ENCODE measurements at places on chromosomes 7 and 10. TPM values are rescaled to one million over a fixed set of nuclear protein-coding genes. Genes with fewer than 3 reads are reported as not detected.

DNA sequence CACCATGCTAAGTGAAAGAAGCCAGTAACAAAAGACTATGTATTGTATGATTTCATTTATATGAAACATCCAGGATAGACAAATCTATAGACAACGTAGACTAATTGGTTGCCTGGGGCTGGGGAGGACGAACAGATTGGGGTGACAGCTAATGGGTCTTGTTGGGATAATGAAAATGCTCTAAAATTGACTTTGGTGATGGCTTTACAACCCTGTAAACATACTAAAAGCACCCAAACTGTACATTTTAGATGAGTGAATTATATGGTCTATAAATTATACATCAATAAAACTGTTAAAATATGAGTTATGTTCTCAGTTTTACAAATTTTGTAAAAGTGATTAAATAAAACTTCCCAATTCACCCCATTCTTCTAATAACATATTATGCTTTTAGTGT, 261.5 kb downstream of the ELMO1 start:
- DNase-seq = no peak

- no peak for DNase-seq
Observed at GRCh38 chr7:82851121-82851520, 311.6 kb downstream of the PCLO start.

WAC gene
- total RNA-seq = 156 TPM

DNA sequence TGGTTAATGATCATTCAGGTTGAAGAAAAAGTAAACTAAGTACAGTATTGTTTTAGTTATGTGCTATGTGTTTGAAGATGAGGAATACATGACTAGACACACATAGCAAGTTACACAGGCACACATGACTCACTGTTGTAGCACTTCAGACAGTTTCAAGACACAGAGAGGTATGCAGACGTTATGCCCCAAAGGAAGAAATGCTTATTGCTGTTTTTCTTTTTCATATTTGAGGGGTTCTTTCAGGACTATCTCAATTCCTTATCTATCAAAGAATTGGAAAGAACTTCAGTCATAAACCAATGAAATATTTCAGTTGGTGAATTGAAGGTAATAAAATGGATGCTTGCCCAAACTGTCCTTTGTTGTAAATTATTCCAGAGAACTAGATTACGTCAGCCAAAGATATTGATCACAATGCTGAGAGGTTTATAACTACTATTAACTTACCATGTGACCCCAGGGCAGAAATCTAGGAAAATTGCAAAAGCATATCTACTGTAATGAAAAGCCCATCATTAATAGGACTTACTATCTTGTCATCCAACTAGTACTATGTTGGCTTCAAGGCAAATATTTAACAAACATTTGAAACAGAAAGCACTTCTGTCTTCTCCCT, 61.2 kb upstream of the CAPZA2 start:
- peak; percentile 82 for DNase-seq

SHLD2 gene
- total RNA-seq = 32.7 TPM

- no peak for DNase-seq
Observed at GRCh38 chr7:51067258-51067657, 249.4 kb downstream of the COBL start.

DNA sequence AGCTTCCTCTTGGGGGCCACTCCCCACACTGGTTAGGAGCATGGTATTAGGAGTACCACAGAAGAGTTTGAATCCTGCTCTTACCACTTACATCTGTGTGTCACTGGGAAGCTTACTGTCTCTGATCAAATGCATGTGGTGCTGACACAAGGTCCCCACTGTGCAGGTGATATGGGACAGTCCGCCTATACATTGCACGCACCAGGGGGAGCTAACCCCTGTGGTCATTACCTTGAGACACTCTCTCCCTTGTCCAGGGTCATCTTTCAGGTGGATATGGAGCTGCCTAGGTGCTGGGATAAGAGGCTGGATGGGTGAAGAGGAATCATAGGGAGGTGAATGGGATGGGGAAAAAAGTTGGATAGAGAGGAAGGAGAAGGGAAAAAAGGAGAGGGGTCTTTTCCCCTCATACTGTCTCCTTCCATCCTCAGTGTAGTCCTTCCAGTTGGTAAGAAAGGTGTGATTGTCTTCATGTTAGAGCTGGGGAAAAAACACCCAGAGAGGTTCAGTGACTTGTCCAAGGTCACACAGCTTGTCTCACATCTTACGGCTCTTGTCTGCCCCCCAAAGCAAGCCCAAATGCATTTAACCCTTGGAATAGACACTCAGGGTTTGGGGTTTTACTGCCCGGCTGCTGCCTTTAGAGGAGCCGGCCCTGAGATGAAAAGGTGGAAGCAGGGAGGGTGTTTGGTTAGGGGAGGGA, 125.9 kb downstream of the CDH23 start:
- DNase-seq = no peak

DNA sequence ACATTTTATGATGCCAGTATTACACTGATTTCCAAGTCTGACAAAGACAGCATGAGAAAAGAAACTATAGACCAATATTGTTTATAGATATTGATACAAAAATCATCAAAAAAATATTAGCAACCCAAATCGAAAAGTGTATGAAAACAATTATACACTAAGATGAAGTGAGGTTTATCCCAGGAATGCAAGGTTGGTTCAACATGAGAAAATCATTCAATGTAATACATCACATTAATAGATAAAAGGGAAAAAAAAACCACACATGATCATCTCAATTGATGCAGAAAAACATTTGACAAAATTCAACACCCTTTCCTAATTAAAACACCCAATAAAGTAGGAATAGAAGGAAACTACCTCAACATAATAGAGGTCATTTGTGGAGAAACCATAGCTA, 153.9 kb downstream of the DNAJC1 start:
- DNase-seq = no peak

DNA sequence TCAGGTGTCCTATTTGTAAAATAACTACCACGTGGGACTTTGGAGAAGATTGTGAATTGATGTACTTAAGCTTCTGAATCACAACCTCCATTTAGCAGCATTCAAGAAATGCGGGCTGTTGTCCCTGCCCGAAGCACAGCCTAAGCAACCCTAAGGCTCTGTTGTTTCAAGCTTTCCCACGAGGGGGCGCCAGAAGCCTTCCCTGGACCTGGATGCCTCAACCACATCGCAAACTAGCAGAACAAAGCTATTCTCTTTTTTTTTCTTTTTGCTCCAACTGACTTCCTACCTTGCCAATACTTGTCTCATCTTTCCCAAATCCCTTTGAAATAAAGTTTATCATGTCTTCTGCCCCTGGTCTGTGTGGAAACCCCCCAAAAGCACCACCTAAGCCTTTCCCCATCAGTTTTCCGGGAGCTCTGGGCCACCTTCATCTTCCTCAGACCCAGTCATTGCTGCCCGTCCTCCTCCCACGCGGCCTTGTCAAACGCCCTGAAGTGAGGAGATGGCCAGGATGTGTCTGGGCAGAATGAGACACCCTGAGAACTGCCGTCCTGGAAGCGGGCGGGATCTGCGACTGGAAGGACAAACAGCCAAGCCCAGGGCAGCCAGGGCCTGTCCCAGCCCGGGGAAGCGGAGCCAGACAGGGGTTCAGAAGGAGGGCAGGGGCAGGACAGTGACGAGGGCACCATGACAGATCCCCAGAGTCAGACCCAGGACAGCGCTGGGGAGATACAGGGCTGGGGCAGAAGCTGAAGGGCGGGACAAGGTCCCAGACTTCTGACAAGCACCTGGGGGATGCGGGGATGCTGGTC, 112.7 kb downstream of the SLIT1 start:
- DNase-seq = peak; percentile 79

DNA sequence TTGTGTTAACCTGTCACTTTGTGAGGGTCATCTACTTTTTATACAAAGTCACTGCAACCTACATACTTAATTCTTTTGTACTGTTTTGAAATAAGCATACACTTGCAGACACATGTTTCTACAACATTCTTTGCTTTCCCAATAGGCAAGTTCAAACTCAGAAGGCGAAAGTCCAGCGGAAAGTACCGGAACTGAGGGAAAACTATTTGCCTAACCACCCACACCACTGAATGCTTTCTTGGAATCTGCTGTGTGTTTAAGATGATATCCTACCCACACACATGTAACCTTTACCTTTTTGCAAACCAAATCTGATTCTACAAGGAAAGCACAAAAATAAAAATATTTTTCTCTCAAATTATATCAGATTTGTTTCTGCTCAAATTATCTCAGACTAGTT, 139.4 kb upstream of the AGR3 start:
- no peak for DNase-seq

ACBD7 gene
- 1.9 TPM for total RNA-seq

GIMAP8 gene
- 1.2 TPM for total RNA-seq

HGF gene
- total RNA-seq = 57.1 TPM

DNA sequence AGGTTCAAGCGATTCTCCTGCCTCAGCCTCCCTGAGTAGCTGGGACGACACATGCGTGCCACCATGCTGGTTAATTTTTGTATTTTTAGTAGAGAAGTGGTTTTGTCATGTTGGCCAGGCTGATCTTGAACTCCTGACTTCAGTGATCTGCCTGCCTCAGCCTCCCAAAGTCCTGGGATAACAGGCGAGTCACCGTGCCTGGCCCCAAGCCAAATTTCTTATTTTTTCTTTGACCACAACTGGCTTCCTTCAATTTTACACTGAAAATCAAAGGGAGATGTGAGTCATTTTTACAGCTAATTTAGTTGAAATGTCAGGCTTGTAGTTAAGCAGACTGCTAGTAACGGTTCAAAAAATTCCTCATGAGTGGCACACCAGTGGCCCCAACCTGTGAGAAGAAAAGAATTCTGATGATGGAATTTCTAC, 7.8 kb downstream of the RNF216 start:
- DNase-seq = peak; percentile 38

DNA sequence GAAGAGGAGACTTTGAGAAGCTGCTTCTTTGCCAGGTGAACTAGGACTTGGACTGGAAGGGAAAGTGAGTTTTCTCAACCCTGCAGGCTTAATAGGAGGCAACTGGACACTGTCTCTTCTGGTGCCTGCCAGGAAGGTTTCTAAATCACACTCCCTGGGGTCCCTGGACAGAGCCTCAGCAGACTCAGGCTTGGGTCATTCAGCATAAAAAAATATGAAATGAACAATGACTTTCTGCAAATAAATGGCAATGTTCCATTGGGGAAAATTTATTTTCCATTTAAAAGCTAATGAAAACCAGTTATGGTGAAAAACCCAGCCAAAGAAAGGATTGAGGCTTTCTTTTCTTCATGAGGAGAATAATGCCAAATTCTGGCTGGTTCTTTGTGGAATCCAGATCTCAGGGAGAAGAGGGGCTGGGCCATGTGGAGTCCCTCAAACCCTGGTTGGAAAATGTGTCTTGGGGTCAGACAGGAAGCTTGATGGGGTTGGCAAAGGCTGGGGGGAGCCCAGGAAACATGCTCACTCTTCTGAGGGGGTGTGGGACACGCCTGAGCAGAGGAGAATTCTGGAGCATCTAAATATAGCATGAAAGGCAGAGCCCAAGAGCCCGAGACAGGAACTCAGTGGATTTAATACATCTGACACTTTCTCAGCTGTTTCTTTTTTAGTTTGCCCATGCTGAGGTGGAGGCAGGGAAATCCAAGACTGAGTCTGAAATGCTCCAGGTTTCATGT, 65.2 kb upstream of the EMX2 start:
- no peak for DNase-seq

DNA sequence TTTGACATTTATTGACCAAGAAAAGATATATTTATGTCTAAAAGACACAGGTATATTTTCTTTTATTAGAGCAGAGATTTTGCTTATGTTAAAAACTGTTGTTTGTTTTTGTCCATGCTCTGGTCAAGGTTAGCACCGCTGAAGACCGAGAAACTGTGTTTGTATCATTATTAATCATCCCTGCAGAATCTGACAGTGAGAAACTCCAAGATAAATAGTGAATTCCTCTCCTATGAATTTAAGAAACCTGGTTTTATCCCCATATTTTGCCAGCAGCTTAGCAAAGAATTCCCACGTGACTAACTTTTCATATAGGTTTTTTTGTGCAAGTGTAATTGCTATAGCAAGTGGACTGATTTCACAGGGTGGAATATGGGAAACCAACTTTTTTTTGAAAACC, 77.6 kb downstream of the FRMD4A start:
- DNase-seq = no peak

Measured in umbilical cord (tissue), 2 donors.